ENCODE measurements at places on chromosomes 16 and 17.

DNA sequence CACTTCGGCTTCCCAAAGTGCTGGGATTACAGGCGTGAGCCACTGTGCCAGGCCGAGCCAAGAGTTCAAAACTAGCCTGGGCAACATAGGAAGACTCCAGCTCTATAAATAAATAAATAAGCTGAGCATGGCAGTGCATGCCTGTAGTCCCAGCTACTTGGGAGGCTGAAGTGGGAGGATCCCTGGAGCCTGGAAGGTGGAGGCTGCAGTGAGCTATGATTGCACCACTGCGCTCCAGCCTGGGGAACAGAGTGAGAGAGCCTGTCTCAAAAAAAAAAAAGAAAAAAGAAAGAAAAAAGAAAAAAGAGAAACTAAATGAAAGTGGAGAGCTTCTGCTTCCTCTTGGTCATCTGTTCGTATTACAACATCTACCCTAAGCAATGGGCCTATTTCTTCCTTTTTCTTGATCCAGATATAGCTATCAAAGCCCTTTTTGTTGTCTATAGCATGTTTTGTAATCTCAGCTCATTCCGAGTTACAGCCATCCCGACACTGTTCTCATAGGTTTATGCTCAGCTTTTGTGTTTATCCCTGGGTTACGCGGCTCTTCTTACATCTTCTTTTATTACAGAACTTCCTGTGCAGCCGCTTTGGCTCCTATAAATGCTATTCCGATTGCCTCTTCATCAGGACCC, 14.1 kb upstream of the MAPK3 start:
- ATAC-seq, result no peak

DNA sequence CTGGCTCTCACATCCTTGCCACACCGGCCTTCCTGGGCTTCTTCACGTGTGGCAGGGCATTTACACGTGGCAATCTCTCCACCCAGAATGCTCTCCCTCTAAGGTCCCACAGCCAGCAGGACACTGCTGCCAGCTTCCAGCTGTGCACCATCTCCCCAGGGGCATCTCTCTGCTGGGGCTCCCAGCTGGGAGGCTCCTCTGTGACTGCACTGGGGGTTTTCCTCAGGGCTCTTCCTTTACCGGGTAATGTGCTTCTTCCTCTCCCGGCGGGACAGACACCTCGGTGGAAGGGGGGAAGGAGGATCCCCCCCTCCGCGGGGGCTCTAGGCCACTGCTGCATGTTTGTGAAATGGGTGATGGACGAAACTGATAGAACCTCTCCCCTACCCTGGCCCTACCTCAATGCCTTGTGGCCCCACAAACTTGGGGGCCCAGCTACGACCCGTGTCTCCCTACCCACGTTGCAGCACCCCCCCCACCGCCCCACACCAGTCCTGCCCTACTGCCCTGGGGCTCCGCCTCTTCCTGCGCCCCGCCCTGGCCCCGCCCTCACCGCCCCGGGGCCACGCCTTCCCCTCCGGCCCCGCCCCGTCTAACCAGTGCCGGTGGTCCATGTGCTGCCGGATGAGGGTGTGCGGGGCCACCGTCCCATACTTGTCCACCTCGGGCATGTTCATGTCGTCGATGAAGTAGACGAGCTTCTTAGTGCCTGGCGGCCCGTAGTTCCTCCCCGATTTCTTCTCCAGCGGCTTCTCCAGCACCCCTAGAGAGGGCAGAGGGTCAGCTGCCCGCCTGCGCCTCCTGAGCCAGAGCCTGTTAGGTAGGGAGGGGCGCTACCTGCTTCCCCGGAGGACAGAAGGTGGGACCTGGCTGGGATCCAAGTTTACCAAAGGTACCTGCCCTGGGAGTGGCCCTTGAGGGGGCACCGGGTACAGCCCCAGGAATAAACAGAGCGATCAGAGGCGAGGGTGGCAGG, 92.6 kb downstream of the DNAH17 start:
- peak; percentile 25 for ATAC-seq

DNA sequence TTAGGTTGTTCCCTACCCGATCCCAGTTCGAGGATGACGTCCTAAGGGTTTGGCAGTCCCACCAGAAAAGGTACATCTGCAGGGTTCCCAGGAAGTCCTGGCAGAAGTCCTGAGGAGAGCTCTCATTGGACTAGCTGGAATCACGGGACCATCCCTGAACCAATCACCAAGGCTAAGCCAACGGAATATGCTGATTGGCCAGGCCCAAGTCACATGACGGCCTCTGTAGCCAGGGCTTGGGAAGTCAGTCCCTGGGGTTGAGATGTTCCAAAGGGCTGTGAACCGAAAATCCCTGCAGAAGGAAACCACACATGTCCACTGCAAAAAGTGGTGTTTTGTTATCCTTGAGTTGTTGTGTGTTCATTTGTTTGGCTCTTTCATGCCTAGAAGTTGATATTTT, 68.2 kb upstream of the ZNF423 start:
- no peak for ATAC-seq

- ATAC-seq, result no peak
These were observed 55.2 kb upstream of the CDH5 start for GRCh38 chr16:66311306-66311705.

- ATAC-seq, result no peak
These were observed 112.2 kb downstream of the ZNF18 start for GRCh38 chr17:11885051-11885450.

GRCh38 chr17:2703181-2703580, 8.4 kb downstream of the CLUH start:
- no peak for ATAC-seq

DNA sequence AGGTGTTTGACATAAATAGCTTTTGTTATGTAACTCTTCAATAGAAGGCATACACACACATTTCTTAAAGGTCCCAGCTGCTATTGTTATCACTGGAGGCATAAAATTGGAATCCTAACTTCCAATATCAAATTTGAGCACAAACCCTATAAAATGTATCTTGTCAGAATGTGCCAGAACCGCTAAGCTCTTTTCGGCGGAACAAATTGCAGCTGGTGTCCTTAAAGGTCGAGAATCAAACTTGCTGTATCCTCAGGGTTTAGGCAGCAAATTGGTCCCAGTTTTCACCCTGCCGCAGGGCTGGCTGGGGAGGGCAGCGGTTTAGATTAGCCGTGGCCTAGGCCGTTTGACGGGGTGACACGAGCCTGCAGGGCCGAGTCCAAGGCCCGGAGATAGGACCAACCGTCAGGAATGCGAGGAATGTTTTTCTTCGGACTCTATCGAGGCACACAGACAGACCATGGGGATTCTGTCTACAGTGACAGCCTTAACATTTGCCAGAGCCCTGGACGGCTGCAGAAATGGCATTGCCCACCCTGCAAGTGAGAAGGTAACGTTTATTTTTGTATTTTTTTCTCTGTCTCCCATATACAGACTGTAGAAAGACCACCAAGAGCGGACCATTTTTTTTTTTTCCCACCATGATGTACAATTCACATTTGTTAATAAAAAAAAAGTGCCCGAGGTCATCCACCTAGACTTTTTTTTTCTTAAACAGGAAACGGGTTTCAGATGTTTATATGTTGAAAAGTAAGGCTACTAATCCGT, 297.1 kb downstream of the IRF8 start:
- ATAC-seq, result no peak

GRCh38 chr16:65837464-65837863, 529.0 kb upstream of the CDH5 start:
- ATAC-seq, result no peak

GRCh38 chr16:78405833-78406232, 306.4 kb downstream of the WWOX start:
- no peak for ATAC-seq

GRCh38 chr17:73510981-73511718, 133.1 kb downstream of the SDK2 start:
- ATAC-seq, result peak; percentile 50

GRCh38 chr16:1773703-1774447, 941 bp upstream of the MRPS34 start:
- no peak for ATAC-seq

DNA sequence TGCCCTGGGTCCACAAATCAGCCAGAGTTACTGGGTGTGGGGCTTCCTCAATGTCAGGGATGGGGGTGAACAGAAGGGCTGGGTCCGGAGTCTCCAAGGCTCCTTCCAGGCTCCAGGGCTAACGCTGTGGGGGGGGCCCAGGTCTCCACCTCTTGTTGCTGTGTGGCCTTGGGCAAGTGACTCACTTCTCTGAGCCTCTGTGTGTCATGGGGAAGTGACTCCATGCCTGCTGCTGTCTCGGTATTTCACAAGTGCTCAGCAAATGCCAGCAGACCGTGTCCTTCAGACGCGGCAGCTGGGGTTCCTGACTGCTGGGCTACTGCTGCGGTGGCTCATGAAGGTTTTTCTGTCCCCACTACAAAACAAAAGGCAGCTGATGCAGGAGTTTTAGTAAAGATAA, 26.6 kb downstream of the JPH3 start:
- peak; percentile 91 for ATAC-seq

- peak; percentile 96 for ATAC-seq
These were observed 233.1 kb upstream of the WSCD1 start for GRCh38 chr17:5837055-5837491.

DNA sequence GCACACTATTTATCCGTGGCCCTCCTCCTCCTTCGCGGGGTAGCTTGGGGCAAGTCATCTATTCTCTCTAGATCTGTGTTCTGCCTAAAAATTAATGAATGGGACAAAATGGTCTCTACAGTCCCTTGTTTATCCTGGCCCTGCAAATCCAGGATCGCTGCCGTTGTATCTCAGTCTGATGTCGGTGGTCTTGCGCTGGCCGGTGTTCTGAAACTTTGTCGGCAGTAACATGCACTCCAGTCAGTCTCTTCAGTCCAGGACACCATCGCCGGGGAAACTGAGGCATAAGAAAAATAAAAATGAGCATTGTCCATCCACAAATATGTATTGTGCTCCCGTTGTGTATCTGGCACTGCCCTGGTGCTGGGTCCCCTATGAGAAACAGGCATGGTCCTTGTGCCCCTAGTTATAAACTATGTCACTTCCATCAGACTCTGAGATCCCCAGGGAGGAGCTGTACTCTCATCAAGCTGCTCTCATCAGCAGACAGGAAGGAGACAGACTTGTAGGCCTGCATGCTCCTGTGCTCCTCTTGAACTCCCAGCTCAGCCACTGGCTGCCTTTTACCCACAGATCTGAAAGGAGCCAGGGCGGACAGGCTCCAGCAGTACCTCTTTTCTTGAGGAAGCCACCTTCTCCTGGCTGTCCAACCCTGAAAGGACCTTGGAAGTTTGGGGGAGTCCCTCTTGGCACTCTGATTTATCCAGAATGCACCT, 13.7 kb upstream of the CA4 start:
- ATAC-seq, result no peak

- ATAC-seq, result no peak
These were observed 74.7 kb downstream of the TBC1D16 start for GRCh38 chr17:79960788-79961522.

DNA sequence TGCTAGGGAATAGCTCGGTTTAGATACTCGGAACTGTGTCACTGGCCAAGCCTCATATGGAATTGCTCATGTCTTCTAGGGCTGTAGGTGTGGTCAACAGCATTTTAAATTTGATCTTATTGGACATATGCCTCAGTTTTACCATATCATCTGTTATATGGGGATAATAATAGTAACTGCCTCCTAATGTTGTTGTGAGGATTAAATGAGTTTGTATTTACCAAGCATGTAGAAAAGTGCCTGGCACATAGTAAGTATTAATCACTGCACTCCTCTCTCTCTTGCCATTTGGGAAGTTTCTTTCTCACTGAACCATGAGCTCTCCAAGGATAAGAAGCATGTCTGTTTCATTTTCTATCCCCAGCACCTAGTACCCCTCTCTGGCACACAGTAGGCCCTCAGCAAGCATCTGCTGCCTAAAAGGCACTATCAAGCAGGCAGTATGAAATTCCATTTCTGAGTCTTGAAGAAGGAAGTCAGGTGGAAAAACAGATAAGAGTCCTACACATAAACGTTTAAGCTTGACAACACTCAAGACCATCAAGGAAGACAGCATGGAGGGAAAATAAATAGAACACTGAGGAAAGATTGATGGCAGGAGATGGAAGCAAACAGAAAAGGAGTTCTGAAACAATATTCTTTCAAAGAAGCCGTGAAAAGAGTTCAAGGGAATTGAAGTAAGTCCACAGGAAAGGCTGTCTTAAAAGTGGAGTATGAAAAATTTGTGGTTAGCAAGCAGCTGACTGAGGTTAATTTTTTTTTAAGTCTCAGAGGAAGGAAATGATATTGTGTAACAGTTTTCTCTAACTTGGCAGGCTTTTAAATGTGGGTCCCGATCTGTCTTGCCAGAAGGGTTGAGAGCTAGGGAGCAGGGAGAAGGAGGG, 2.2 kb upstream of the ATP6V0A1 start:
- no peak for ATAC-seq

DNA sequence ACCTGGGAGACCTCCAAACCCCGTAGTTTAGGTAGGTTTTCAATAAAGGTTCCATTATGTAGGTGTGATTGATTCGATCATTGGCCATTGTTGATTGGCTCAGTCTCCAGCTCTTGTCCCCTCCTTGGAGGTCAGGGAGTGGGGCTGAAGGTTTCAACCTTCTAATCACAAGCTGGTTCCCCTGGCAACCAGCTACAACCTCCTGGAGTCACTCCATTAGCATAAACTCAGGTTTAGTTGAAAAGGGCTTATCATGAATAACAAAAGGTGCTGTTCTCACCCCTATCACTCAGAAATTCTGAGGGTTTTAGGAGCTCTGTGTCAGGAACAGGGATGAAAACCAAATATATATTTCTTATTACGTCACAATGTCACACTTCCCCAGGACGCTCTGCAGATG, 28.5 kb downstream of the TMEM132E start:
- ATAC-seq, result no peak

DNA sequence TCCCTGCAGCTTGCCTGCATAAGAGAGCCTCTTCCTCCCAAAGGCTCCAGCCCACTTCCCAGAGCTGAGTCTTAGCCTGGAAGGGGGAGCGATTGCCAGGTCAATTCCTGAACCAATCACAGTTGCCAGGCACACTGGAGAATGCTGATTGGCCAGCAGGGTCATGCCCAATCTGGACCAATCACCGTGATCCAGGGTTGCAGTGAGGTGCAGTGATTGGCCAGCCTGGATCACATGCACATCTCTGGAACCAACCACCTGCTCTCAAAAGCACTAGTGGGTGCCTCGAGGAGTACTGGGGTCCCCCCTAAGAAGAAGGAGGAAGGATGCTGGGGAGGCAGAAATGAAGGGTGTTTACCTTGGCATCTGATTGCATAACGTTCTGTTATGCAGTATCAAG, 18.4 kb downstream of the NAGPA start:
- no peak for ATAC-seq

DNA sequence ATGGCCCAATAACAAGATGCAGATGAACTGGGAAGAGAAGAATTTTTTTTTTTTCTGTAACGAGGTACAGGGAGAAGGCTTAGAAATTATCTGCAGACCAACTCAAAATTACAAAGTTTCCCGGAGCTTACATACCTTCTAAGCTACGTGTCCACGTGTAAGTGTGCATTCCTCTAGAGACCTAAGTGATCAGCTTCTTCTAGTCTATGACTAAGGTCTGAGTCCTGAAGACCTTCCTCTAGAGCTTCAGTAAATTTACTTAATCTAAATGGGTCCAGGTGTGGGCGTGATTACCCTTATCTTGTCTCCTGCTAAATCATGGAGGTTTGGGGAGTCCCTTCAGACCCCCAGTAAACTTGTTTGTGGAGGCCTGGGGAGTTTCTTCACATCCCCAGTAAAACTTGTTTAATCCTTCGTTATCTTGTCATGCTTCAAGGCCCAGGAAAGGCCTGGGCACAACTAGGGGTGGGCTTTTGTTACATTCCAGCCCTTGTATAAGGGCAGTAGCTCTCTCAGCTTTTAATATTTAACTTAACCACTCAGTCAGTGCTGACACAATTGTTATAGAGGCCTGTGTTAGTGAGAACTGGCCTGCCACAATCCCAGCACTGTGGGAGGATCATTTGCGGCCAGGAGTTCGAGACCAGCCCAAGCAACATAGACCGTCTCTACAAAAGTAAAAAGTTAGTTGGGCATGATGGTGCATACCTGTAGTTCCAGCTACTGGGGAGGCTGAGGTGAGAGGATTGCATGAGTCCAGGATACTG, 342.3 kb downstream of the SNX29 start:
- ATAC-seq, result no peak
